ENCODE measurements at places on chromosomes 12 and 14. TPM values are rescaled to one million over a fixed set of nuclear protein-coding genes. Genes with fewer than 3 reads are reported as not detected.

- no peak for DNase-seq
These were observed 25.5 kb downstream of the SLC25A3 start for GRCh38 chr12:98618952-98619351.

- DNase-seq: peak; percentile 20
These were observed 662 bp upstream of the NELL2 start for GRCh38 chr12:44876544-44877410.

GRCh38 chr14:81018251-81018650 lies 62.8 kb downstream of the TSHR start:
- no peak for DNase-seq

The TRIM9 gene
- 3.8 TPM for total RNA-seq

All from left colon (tissue), 2 donors.